ENCODE measurements at places on chromosomes 3 and 15.
A peak's percentile ranks its signal among the peaks of the same experiment; 100 is the strongest.

DNA sequence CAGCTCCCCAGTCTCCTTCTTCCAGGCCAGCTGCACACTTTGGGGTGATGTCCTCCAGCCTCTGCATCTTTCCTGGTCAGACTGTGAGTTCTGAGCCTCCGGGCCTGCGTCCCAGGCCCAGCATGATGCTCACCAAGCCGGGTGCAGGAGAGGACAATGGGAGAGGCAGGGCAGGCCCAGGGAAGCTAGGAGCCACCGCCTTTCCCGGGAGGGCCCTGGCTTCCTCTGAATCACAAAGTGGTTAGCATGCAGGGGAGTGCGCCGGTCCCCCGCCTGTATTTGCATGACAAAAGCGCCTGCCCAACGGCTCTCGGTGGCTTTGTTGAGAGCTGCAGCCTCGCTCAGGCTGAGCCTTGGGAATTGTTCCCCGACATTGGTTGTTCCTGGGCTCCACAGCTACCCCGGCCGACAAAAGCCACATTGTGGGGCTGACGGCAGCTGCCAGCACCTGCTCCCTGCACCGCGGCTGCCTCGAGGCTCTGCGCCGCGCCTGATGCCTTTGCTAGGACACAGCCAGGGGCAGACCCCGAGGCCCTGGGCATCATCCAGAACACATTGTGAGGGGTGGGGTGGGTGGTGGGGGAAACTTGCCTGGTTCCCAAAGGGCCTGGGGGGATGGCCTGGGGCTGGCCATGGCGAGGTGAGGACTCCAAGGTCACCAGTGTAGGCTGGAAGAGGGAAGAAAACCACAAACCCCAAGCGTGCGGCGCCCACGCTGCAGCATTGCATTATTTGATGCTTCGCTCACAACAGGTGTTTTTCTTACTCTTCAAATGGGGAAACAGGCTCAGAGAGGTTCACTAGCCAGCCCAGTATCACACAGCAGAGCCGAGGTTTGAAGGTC, 20.0 kb upstream of the KLF13 start:
- DNase-seq: no peak

GRCh38 chr3:31406896-31407295, 125.8 kb upstream of the STT3B start:
- DNase-seq: no peak

- DNase-seq: no peak
Measured at GRCh38 chr3:66671291-66671690, 170.5 kb upstream of the LRIG1 start.

DNA sequence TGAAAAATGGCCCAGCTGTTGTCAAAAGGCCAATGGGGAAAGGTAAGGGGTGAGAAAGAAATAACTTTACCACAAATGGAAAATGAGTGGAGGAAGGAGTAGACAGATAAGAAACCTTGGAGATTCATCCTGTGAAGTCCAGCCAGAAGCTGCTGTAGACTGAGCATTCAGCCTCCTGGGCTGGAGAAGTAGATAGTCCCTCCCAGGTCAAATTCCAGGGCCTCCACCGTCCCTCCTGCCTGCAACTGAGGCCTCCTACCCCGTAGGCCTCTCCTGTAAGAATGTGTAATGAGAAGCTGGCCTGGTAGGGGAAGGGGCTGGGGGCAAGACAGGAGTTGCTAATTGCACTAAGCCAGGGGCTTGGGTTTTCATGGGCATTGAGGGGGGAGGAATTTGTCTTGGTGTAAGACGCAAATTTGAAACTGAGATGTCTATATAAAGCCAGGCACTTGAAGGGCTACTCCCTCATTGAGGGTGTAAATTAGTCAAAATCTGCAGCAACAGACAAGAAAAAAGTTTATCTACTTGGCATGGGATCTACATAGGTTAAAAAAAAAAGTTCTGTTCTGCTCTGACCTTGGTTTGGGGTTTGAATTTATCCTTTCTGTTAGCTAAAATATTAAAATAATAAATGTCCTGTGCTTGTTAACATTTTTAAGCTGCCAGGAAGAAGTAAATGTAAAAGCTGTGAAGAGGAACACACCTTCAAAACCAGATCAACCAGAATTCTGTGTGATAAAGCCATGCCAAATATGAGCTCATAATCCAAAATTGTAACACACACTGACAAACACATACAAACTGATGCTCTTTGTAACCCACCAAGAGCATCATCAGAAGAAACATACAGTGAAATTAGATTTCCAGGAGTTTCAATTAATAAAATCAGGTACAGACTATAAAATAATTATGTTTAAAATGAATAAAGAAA, 1.7 kb upstream of the RBP2 start:
- no peak for DNase-seq

DNA sequence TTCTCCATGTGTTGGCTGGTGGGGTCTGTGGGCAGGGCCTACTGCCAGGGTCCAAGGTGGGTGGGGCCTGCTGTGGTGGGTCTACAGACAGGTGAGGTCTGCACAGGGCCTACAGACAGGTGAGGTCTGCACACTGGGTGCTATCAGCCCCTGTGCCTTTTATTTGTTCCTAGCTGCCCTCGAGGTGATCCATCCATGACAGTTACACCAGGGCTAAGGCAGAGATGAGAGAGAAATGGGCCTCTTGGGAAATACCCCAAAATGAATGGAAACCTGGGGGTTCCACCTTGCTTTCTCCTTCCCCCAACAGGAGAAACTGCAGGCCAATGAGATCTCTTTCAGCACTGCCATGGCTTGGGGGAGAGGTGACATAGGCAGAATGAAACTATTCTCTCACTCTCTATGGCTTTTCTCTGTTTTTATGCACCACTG, 36.4 kb downstream of the CFAP100 start:
- DNase-seq: no peak

- peak; percentile 88 for DNase-seq
Measured at GRCh38 chr3:107421170-107421792, 44.0 kb downstream of the CCDC54 start.

DNA sequence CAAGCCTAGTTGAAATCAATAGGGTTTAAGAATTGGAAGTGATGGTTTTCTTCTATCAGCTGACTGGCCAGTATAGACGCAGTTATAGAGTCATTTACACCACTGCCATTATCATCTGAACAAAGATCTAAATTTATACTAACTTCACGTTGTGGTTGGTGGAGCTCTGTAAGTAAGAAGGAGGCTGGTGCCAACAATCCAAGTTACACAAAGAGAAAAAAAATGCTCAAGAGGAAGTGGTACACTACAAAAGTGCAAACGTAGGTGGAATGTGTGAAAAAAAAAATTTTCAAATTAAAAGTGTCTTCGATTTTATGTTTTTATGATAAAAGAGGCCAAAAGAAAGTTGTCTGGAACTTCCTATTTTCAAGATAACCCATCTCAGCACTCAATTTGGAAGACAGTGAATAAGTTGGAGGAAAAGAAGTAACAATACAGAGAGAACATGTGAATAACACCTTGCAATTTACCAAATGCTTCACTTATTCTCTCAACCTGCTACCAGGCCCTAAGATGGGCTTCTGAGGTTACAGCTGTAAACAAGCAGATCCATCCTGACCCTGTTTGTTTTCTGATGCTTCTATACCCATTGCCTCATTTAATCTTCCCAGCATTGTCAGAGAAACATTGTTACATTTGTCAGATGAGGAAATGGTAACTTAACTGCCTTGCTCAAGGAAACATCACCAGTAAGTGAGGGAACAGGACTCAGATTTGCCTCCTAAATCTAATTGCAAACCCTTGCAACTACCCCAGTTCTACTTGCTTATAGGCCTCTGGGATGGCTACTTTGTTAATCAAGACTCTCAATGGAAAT, 12.0 kb upstream of the TASOR start:
- DNase-seq: no peak

- DNase-seq: peak; percentile 70
Measured at GRCh38 chr3:142027735-142028134, 121.6 kb downstream of the TFDP2 start.

- no peak for DNase-seq
Measured at GRCh38 chr3:127483902-127484591, 106.5 kb downstream of the TPRA1 start.

DNA sequence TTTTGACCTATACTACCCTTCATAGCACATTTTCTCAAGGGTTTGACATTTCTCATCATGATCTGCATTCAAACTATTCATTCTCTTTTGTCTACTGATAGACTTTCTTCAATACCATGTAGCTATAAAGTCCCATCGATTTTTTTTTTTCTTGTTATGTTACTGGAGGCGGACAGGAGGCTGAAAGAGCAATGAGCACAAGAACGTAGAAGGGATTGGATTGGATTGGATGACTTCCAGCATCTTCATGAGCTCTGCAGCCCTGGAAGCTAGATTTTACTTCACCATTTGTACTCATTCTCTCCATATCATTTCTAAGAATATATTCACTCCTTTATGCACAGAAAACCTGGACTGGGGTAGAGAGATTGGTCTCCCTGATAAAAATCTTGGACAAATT, 43.2 kb downstream of the DUT start:
- DNase-seq: no peak

GRCh38 chr3:10312391-10312790, 8.5 kb downstream of the SEC13 start:
- DNase-seq: no peak

DNA sequence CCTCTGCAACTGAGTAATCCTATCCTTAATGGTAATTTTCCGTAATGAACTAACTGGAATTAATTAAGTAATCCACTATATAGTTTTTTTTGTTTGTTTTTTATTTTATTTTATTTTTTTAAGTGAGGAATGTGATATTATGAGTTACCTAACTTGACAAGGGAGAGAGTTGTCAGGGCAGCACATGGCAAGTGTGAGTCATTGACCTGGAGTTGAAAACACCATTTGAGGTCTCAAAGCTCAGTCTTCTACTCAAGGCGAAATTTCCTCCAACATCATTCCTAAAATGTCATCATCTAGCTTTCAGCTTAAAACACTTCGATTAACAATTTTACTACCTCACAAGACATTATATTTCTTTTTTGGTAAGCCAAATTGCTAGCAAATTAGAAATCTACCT, 87.8 kb downstream of the NECTIN3 start:
- no peak for DNase-seq

DNA sequence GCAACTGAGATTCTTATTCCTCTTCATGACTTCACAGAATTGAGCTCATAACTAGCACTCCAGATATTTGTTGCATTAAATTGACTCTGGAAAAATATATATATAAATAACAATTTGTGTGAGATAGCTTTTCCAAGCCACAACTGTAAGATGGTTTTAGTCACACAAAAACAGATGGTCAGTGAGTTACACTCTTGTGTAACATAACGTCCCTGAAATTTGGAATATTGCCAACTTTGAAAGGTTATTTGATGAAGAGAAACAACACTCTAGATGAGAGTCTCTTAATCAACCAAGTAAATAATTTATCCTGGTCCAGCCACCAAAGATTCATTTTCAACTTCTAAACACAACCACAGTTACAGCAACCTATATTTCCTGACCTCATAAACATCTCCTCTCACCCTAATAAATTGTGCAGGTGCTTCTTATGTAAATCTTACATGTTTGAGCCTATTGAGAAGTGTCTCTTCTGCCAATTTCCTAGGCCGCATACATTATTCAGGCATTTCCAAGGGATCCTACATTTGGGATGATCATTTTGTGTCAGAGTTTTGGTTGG, 84.9 kb upstream of the ACP3 start:
- DNase-seq: no peak

DNA sequence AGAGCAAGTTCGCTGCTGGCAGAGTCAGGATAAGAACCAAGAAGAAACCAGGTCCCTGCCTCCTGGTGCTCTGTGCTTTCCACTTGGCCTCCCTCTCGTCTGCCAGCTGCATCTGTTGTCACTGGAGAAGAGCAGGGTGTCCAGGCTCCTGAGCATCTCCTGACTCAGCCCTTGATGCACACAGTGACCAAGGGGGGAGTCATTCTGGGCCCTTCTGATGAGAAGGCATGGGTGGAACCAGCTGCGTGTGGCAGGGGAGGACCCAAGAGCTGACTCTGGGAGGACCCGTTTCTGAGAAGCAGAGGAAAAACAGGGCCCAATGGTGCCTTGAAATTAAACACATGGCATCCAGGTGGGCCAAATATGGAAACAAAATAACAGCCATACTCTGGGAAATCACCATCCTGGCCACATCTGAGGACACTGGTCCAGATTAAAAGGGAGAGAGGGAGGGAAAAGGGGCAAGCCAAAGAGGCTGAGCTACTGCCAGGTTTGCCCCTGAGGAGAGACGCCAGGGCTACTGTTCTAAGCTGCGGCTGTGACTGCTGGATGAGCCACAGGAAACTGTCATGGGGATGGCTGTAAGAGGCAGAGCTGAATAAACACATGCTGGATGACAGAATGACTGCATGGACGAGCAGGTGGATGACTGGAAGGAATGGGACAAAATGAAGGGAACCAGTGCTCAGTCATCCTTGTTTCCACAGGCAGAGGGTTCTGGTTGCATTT, 58.1 kb upstream of the CA12 start:
- DNase-seq: no peak

DNA sequence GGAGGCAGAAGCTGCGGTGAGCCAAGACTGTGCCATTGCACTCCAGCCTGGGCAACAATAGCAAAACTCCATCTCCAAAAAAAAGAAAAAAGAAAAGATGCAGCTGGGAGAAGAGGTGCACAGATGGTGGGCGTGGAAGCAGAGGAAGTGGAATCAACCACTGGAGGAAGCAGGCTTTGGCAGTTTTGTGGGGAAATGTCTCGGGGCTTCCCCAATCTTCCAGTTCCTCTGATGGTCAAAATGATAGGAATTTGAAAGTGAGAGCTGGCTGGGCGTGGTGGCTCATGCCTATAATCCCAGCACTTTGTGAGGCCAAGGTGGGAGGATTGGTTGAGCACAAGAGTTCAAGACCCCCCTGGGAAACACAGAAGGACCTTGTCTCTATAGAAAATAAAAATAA, 48.1 kb upstream of the SMAD3 start:
- DNase-seq: no peak

GRCh38 chr15:79208179-79208578, 74.3 kb upstream of the ANKRD34C start:
- DNase-seq: no peak

All from lung (tissue), 17 donors.